ENCODE measurements at places on chromosomes 12 and 14.

GRCh38 chr12:96210376-96211055 is 16.3 kb downstream of the ELK3 start:
- DNase-seq = peak; percentile 16

GRCh38 chr12:70733385-70733784 is 96.2 kb upstream of the PTPRB start:
- no peak for DNase-seq

DNA sequence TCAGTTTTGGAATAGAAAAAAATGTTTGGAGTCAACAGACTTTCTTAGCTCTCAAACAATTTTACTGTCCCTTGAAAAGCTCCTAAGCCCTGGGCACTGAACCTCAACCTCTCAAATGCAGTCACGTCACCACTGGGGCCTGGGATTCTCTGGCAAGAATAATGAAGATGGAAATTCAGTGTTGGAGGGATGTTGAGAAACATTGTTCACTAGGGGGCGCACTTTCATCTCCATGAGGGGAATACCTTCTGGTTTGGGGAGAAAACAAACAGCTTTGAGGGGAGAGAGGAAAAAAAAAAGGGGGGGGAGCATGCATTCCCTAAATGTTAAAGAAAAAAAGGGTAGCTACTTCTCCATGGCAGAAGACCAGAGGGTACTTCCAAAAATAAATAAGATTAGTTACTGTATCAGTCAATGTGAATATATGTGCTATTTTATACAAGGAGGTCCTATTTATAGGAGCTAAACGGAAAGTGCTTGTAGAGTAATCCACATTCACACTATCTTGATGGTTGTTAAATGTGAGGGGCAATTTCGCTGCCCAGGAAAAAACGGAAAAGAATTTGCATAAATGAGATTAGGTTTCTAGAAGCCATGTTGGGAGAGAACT is 5.8 kb upstream of the TBPL2 start:
- DNase-seq = no peak

DNA sequence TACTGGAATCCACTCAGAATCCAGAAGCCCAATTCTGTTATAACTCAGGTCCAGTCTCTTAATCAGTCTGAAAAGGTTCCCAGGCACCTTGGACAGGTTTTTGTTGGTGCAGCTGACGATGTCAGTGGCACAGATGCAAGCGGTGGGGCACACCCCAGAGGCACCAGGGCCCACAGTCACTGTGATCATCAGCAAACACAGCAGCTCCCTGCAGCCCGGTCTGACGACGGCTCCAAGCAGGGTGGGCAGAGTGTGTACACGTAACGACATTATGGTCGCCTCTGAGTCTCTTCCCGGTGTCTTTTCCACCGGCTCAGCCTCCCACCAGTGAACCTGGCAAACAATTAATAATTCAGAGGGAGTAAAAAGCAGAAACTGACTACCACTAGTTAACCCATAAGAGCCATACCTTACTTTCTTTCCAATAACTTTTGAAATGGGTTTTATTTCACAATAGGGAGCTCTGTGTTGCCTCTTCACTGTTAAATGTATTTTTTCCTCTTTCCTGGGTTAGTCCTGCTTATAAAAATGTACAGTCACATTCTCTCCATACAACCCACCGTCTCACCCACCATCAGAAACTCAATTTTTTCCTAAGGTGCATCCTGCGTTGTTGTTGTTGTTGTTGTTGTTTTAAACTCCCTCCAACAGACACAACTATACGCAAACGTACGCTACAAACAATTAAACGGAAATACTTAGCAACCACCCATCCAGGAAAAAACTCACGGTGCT is 521 bp upstream of the PCED1B start:
- no peak for DNase-seq

DNA sequence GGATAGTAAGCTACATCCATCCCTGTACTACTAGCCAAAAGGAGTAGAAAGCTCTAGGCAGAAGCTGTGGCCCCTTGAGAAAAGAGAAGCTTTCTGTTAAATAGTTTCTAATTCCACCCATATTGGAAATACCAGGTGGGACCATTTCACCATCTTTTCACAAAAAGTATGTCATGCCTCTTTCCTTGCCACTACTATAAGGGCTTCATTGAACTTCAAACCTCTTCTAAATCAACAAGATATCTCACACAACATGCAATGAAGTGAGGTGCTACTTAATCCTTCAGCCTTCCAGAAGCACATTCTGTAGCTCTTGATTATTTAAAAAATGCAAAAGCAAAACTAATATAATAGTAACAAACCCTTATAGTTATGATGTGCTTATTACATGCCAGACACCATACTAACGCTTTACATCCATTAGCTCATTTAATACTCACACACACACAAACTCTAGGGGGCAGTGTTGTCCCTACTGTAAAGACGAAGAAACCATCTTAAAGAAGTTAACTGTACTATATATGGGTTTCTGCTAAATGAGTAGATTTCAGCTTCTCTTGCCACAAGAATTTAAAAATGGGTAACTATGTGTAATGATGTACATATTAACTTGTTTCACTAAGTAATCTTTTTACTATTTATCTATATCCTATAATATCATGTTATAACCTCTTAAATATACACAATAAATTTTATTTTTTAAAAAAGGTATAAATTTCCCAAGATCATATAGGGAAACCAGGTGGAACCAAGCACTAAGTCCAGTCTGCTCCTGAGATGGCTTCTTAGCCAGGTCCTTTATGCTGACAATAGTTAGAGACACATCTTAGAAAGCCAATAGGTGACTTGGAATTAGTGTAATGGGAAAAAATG is 124.4 kb downstream of the RPS29 start:
- peak; percentile 21 for DNase-seq

DNA sequence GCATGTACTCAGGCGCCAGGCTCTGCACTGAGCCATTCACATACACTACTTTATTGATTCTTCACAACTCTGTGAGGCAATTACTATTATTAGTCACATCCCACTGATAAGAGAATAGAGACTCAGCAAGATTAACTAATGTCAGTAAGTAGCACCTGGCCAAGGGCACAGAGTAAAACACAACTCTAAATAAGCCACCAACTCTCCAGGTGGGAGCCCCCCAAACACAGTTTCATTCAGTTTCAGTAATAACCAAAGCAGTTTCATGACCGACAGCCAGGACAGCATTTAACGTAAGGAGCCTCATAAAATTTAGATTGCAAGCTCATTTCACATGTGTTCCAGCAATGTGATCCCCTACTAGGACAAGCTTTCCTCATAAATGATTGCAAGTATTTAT is 323.1 kb upstream of the CCDC196 start:
- DNase-seq = no peak

GRCh38 chr14:47392326-47392725 is 283.1 kb downstream of the MDGA2 start:
- no peak for DNase-seq

DNA sequence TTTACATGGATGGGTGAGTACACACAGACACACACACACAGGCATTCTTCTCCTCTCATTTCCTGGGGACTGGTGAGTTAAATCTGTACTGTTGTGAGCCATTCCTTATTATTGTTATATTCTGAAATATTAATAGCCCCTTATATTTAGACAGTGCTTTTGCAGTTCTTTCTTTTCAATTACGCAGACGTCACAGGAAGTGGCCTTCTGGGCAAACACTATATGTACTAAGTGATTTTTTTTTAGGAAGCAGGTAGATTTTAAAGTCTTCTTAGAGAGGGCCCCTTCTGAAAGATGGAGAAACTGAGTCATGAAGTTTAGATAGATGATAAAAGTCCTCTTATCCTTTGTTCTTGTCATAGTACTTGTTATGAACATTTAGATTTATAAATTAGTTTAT is 1213.6 kb downstream of the VRK1 start:
- no peak for DNase-seq

GRCh38 chr12:53950789-53951576 is 3.7 kb upstream of the HOXC12 start:
- no peak for DNase-seq

DNA sequence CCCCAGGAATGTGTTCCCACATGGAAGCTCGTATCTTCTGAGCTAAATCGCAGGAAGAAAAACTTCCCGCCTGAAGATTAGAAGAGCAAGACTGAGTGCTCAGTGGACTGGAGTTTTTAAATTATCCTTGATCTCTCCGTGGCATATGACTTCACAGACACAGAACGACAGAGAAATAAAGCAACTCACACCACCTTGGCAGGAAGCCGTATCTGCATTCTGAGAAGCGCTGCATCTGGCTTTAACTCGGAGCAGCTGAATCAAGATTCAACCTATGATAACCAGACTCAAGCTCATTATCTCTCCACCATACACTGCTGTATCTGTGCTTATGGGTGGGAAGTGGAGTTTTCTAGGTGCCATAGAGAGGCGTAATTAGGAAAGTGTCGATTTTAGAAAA is 1482.7 kb downstream of the AACS start:
- DNase-seq = no peak

GRCh38 chr14:72024043-72024407 is 91.8 kb downstream of the RGS6 start:
- DNase-seq = no peak

DNA sequence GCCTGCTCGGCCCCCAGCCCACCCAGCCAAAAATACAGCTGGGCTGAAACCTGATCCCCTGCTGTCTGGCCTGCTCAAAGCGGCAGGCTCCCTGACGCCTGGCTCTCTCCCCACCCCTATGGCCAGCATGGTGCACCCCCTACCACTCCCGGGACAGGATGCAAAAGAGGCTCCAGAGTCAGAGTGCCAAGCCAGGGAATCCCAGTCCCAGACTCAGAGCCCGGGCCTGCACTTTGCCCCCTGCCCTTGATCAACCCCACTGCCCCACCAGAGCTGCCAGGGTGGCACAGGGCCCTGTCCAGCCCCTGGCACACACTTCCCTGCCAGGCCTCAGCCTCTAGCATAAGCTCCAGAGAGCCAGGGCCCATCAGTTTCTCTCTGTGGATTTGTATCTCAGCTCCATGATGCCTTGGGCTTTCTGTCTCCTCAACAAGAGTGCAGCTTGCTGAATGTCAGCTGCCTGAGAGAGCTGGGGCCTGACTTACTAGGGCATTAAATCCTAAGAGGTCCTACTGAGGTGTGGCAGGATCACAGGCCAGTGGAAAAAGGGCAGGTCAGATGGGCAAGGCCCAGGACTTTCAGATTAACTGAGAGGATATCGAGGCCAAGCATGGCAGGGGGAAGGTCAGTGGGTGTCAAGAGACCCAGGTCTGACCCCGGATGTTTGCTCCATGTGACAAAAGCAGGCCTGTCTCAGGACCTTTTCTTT is 13.9 kb downstream of the ACVRL1 start:
- no peak for DNase-seq

DNA sequence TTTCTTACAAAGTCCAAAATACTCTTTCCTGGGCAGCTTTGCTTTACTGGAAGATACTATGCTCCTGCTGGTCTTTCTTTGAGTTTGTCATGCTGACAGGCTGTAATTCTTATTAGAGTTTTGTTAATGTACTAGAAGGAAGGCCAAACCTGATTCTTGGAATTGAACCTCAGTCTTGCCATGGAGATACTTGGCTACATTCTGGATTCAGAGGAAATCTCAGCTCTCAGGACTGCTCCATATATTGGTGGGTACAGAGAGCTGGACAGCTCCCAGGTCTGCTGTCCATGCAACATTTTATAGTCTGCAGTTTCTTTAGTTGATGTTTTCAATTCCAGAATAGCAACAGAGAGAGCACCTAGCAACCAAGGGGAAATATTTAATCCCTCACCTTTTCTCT is 363.1 kb upstream of the STXBP6 start:
- no peak for DNase-seq

DNA sequence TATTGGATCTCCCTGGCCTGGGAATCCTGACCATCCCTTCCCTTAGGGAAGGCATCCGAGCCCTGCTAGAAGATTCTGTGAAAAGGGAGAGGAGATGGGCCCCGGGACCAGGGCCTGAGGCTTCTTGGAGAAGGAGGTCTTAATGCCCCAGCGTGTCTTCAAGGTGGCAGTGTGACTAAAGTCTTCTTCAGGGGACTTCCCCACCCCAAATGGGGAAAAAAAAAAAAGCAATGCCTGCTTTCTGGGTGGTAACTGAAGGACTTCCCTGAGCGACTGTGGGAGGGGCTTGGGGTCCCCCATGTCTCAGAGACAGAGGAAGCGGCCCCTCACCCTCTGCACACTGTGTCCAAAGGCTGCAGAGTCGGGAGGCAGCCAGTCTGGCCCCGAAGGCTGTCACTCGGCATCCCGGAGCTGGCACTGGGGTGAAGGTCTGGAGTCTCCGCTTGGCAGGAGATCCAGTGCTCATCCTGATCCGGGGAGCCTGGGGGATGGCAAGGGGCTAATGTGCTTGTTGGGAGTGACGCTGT is 7.8 kb upstream of the PGF start:
- DNase-seq = no peak

- DNase-seq = no peak
These were observed 31.1 kb upstream of the DHRS7 start for GRCh38 chr14:60196291-60196690.

GRCh38 chr12:131827961-131828534 is at the start of gene MMP17:
Gene MMP17 (plus strand): TSS chr12:131828393. CDS start chr12:131828495, 102 bp downstream.
- DNase-seq = no peak

DNA sequence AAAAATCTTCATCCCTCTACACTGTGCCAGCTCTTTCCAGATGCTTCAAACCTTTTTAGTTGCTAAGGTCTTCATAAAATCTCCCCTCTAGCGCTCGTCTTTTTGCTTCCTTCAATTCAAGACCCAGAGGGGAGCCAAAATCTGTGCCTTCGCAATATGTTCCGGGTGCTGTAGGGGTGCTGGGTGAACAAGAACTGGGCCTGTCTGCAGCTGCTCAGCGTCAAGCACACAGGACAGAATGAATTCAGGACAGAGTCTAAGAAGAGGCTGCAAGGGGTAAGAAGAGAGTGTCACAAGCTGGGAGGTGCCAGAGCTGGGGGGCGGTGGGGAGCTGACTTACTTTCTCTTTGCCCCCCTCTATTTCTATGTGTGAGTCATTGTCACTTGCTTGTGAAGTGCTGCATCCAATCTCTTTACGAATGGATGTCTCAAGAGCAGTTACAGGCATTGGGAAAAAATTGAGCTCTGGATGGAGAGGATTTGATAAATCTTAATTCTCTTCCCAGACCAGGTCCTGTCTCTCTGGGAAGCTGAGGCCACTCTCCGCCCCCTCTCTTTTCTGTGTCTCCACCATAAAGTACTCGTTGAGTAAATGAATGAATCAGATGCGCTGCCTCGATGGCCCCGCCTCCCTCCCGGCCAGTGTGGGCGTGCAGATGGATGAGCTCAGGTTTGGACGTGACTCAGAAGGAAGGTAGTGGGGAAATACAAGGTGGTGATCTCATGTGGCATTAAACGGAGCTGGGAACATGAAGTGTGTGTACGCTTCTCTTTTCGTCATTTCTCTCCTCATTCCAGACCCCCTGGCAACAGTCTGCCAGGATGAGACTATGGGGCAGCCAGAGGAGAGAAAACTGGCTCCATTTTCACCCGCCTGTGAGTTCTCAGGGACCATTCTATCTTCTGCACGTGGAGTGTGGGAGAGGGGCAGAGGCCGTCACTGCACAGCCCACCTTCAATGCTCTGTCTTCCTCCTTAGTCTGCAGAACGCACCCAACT is 91.3 kb downstream of the TSPAN9 start:
- peak; percentile 62 for DNase-seq

DNA sequence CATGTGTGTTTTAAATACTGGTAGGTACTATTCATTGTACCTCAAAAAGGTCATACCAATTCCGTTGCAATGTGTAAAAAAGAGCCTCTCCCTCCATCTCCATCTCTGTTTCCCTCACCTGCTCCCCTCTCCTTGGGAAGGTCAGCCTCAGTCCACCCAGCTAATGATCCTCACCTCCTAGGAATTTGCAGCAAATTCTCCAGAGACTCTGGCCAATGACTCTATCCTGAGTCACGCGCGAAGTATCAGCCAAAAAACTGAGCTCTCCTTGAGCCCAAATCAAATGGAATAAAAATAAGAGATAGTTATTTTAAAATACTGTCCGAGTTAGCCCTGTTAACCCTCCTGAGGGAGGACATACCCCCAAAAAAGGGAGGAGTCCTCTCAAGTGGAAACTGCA is 148.4 kb downstream of the DPF3 start:
- no peak for DNase-seq

GRCh38 chr12:131094831-131095805 is 141.4 kb downstream of the ADGRD1 start:
- no peak for DNase-seq

Measured in stimulated activated CD8-positive, alpha-beta memory T cell treated with anti-CD3 and anti-CD28 coated beads, Interleukin-7, amount 100 ng/mL, for 48 hours (primary cell).